Activated CD4-positive, alpha-beta memory T cell treated with anti-CD3 and anti-CD28 coated beads for 36 hours (primary cell): ENCODE measurements at places on chromosomes 7 and 10.
A peak's percentile ranks its signal among the peaks of the same experiment; 100 is the strongest.

- DNase-seq = no peak
These were observed 11.5 kb upstream of the ANAPC16 start for GRCh38 chr10:72204296-72204695.

DNA sequence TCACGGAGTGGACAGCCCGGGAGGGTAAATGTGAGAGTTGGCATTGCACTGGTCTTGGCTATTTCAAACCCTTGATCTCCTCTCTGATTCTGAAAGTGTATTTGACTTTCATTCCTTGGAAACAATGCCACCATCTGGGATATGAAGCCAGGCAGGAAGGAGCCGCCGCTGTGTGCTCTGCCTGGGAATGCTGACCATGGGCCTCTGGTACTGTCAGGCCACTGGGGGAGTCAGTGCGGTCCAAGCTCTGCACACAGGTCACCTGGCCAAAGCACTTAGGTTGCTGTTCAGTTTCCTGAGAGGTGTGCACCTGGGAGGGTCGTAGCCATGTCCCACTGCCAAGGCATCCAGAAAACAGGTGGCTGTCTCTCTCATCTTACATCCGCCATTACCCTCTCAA lies 68.5 kb upstream of the SHH start:
- DNase-seq = no peak

DNA sequence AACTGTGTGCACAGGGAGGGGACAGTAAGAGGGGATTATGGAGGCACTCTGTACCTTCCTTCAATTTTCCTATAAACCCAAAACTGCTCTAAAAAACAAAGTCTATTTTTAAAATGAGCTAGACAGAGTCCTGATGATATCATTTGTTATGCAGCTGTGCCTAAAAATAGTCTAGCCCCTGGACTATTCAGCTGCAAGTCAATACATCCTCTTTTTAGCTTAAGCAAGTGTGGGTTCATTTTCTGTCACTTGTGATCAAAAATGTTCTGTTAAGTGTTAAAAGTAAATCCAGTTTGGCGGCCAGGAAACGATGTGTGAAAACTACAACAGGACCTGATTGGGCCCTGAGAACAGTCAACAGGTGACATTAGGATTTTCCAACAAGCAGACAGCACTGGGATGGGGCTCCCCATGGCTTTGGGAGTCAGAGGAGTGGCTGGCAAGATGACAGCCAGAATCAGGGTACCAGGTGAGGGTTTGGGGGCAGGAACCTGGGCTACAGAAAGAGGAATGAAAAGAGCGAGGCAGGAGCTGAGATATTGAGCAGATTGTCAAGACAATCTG lies 33.9 kb downstream of the FAM107B start:
- DNase-seq = no peak

DNA sequence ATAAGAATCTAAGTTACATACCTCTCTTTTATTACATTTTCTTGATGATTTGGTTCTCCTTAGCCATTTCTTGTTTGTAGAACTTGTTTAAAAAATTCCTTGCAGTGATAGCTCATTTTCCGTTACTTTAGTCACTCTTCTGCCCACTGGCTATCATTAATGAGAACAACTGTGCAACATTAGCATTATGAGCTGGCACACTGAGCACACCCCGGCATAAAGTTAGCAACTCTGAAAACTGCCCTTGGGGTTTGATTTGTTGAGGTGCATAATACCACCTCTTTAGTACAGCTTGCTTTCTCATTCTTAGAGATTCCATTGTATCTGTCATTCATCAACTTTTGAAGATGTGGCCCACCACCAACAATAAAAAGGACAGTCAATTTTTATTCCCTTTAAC lies 87.6 kb upstream of the ADCY1 start:
- no peak for DNase-seq

- no peak for DNase-seq
These were observed 144.3 kb upstream of the DGKB start for GRCh38 chr7:15046861-15047260.

DNA sequence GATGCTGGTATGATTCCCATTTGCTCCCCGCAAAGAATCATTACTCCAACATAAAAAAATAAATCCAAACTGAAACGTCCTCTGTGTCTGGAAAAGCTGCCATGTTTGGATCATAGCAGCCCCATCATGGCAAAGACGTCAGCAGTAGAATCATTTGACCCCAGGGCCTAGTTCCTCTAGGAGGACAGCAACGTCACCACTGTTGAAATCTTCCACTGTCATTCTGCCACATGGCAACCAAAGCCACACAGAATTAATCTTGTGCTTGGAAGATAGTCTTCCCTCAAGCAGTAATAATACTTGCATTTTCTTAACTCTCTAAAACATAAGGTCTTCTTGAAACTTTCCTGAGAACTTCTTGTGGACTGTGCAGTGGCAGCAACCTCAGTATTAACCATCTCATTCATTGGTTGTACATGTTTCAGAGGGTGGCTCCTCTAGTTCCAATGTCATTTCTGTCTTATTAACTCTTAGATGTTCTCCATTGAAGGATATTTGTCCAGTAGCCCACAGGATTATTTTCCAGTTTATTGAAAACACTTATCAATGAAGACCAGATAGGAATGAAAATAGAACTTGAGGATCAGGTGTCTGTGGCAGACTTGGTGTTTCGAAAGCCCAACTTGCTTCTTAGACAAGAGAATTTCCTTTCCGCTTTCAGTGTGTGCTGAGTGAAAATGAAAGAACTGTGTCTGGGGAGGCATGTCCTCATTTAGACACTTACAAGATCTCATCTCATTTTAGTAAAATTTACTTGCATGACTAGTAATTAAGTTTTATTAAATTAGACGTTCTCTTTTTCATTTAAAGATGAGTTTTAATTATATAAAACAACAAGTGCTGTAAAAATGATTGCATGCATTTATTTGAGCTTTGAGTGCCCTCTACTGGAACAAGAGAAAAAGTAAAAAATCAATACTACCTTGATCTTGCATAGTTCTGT lies 28.9 kb upstream of the INHBA start:
- no peak for DNase-seq

- DNase-seq = no peak
These were observed 13.8 kb downstream of the HSPA12A start for GRCh38 chr10:116728526-116729096.

- no peak for DNase-seq
These were observed 439.5 kb upstream of the NFE2L3 start for GRCh38 chr7:25712500-25712899.

- DNase-seq = no peak
These were observed 69.9 kb downstream of the SYPL1 start for GRCh38 chr7:106042196-106042611.

DNA sequence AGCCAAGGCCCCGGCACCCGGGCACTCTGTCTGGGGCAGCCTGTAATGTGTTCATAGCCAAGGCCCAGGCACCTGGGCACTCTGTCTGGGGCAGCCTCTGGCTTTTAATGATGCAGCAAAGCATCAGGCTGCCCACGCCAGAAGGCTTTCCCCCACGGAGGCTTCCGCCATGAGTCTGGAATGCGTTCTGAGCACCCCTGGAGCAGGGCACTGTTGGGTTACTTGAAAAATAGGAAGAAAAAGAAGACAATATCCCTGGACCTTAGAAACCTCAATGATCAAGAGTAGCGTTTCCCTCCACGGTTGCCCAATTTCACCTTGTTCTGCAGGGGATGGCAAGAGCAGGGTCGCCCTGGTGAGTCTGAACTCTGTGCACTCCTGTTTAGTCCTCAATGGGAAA lies 565.0 kb downstream of the PTPRN2 start:
- DNase-seq = no peak

DNA sequence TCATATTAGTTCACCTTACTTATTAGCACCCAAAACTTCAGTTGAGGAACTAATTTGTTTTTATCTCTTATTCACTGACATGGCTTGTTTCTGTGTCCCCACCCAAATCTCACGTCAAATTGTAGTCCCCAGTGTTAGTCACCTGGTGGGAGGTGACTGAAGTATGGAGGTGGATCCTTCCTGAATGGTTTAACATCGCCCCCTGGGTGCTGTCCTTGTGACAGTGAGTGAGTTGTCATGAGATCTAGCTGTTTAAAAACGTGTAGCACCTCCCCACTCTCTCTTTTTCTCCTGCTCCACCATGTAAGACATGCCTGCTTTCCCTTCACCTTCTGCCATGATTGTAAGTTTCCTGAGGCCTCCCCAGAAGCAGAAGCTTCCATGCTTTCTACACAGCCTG lies 75.0 kb upstream of the HECTD2 start:
- peak; percentile 24 for DNase-seq

DNA sequence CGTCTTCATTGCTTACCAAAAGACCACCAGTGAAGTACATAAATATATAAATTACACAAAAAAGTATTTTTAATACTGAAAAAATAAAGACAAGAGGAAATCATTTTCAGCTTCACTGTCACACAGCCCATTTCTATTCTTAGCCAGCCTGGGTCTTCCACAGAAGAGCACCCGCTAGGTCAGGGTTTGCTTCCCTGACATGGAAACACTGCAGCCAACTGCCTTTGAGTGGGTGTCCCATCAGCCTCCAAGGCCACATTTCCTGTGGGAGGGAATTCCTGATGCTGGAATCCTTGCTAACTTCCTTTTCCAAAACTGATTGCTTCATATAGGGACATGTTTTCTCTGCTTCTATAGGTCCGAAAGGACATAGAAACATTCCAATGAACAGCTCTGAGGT lies 137.8 kb upstream of the CAV2 start:
- DNase-seq = no peak

DNA sequence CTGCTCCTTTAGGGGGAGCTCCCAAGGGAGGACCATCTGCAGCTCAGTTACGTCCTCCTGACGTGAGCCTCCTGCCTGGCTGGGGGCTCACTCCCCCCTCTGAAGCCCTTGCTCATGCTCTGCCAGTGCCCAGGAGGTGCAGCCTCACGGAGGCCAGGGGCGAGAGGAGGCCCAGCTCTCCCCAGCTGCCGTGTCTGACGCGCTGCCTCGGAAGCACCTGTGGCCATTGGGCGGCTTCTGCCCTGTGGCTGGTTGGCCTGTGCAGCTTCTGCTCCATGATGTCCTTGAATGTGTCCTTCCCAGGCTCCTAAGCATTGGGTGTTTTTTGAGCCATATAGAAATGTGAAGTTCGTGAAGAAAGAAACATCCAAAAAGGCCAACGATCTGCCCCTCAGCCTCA lies 91.3 kb downstream of the DYNC2I1 start:
- DNase-seq = no peak

DNA sequence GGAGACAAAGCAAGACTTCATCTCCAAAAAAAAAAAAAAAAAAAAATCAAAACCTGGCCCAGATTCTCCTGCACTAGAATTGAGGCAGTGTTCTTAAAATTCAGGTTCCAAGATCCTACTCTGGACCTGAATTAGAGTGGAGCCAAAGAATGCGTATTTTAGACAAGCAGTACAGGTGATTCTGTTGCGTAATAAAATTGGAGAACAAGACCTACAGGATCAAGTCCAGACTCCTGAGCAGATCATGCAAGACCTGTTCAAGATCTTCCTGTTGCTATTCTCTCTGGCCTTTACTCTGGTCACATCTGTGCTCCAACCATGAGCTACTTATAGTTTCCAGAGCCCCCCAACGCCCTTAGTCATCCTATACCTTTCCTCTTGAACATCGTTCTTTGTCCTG lies 51.5 kb upstream of the RSBN1L start:
- no peak for DNase-seq

DNA sequence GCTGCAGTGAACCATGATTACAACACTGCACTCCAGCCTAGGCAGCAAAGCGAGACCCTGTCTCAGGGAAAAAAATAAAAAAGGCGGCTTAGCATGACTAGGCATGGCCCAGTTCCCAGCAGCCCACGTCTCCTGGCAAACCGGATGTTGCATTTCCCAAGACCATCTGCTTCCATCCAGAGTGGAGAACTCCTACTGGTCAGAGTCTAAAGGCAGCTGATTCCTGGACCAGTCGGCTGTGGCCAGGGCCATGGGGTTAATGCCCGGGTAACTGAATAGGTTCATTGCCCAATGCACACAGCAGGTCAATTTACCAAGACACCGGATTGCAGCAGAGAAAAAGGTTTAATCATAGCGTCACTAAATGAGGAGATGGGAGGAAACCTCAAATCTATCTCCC lies 133.1 kb downstream of the MYL10 start:
- no peak for DNase-seq

DNA sequence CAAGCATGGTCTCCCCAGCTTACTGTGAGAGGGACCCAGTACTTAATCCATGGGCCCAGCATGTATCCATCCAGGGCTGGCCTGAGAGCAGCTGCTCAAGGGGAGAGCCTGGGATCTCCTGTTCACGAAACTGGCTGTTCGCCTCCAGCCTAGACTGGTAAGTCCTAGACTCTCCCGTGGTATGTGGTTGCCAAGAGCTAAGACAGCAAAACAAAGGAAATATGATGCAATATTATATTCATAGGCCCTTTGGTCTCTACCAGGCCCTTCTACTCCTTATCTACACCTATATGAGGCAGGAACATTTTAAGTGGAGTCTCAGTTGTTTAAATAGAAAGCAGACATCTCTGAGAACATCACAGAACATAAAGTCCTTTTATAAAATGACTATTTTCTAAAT lies 28.9 kb upstream of the STK17A start:
- DNase-seq = no peak

DNA sequence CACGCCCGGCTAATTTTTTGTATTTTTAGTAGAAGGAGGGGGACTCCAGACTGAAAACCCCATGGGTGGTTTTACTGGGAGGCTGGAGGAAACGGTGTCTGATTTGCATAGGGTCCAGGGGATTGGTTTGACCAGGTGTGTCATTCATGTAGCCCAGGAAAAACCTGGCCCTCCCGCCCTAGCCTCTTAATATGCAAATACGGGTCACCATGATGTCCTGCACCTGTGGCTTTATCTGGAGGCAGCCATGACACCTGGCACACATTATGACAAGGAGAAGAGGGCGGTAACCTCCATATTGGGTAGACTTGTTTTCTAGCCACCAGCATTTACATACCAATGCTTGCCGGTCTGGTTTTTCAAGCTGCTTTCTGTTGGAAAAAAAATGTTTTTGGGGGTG lies 68.0 kb downstream of the TRIL start:
- no peak for DNase-seq

- DNase-seq = no peak
These were observed 7.0 kb upstream of the CYP3A4 start for GRCh38 chr7:99791021-99791420.

GRCh38 chr10:86043236-86043635 lies 323.4 kb downstream of the GRID1 start:
- DNase-seq = no peak

GRCh38 chr7:92647652-92648051 lies 57.5 kb upstream of the FAM133B start:
- DNase-seq = no peak

GRCh38 chr10:98328163-98328562 lies 60.2 kb upstream of the LOXL4 start:
- DNase-seq = no peak

- DNase-seq = no peak
These were observed 108.8 kb downstream of the ADCYAP1R1 start for GRCh38 chr7:31160941-31161340.

DNA sequence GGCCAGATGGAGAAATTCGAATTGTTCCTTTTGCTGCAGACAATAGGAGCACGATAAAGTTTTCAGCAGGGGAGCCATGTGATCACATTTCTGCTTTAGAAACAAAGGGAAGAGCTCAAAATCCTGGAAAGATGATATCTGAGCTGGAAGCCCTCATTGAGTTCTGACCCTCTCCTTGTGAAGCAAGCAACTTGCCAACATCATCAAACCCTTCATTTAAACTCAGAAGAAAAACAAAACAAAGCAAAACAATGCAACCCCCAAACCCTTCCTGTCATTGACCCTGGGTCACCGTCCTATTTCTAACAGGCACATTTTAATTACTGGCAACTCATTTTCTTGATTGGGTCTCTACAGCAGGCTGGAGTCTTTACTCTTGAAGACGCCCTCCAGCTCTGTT lies 198.3 kb upstream of the ZNF32 start:
- DNase-seq = no peak

- peak; percentile 70 for DNase-seq
These were observed 111.3 kb upstream of the CARD11 start for GRCh38 chr7:3154881-3155494.

GRCh38 chr7:53904355-53904754 lies 637.8 kb upstream of the VSTM2A start:
- no peak for DNase-seq
